ENCODE measurements at places on chromosomes 4 and X.
A peak's percentile ranks its signal among the peaks of the same experiment; 100 is the strongest.

GRCh38 chr4:2393353-2394270, 24.8 kb downstream of the ZFYVE28 start:
- DNase-seq, result peak; percentile 89

DNA sequence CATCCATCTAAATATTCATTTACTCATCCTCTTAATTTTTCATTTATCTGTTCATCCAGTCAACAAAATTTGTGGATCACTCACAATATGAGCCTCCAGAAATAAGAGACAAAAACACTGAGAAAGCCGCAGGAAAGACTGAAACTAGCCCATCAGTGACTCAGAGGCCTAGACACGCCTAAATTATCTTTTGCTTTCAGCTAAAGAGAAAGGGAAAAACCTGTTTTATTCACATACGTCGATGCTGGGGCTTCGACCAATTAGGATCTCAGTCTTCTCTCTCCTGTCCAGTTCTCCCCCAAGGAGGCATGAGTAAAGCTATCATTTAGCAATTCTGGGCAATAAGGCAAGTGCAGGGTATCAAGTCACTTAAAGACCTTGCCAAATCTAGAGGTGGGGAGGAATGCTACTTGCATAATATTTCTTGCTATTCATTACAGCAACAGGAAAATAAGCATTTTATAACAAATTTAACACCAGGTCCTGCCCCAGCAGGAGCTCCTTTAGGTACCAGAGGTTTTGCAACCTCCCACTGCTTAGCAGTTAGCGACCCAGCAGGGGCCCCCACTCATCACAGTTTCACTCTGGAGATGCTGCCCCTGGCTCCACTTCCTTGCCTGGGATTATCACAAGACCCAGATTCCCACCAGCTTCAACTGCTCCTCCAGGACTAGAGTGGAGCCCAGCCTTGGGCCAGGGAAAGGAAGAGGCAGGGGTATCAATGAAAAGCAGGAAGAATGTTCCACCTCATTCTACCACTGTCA, 30.1 kb upstream of the TMEM154 start:
- no peak for DNase-seq

- DNase-seq, result no peak
These were observed 69.8 kb downstream of the PSAPL1 start for GRCh38 chr4:7364979-7365378.

DNA sequence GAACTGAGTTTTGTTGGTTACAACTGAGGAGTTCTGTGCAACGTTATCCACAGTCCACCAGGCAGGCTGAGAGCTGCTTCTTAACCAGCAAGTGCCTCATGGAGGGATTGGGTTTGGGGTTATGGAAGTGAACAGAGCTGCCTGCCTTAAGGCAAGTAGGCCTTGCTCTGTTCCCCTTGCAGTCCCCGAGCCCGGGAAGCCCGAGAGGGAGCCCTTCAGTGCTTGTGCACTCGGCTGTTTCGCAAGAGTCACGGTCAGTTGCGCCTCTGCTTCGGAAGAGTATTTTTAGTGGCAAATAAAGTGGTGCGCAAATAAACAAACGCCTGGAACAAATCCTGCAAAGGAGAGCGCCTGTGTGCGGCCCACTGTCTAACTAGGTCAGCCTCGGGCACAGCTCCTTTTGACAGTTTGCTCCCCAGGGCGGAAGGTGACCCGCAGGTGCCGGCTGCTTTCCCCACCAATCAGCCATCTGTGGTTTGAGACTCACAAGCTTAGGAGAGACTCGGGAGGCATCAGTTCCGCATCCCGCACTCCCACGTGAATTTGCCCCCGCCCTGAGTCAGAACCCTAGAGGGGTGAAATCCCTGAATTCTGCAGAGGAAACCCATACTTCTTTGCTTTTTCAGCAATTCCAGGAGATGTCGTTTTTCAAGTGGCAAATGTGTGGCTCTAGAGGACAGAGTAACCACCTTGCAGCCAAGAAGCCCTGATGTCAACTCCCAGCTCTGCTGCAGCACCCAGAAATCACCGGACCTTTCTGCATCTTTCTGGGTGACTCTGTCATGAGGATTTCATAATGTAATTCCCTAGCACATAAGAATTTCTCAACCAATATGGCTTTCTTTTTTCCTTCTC, 56.8 kb downstream of the LGI2 start:
- no peak for DNase-seq

- DNase-seq, result peak; percentile 33
These were observed 287.4 kb downstream of the SMARCA1 start for GRCh38 chrX:129235903-129236302.

DNA sequence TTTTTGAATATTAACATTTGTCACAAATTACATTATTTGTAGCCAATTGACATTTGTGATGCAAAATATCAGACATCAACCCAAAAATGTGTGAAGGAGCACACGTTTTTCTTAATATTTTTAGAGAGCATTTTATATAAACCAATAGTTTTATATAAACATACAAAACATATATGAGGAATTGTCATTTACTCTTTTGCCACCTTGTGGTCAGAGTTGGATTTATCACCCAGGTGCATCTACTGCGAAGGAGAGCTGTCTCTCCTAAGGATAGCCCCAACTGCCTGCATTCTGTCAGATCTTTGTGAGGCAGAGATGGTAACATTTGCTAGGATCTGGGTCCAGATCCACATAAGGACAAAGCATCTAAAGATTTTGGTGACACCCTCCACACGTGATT, 2.5 kb upstream of the USP27X start:
- DNase-seq, result no peak

- DNase-seq, result no peak
These were observed 72.1 kb upstream of the PRKG2 start for GRCh38 chr4:81287101-81287500.

DNA sequence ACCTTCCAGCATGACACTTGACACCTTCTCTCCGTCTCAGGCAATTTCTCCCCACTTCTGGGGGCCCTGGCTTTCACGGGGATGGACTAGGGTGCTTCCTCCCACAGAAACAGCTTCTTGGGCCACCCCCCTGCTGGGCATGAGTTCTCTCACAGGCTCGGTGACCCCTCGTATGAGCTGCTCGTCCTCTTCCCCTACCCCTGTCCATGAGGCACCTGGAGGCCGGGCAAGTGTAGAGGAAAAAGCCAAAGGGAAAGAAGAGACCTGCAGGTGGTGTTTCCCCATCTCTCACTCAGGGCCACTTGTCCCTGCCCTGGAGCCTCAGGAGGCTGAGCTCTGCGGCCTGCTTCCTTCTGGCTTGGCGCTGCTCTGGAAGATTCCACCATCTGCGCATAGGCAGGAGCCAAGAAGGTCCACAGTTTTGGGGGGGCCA, 1.9 kb upstream of the RGS12 start:
- no peak for DNase-seq

GRCh38 chrX:1420371-1420770, 28.5 kb upstream of the SLC25A6 start:
- DNase-seq, result peak; percentile 23

DNA sequence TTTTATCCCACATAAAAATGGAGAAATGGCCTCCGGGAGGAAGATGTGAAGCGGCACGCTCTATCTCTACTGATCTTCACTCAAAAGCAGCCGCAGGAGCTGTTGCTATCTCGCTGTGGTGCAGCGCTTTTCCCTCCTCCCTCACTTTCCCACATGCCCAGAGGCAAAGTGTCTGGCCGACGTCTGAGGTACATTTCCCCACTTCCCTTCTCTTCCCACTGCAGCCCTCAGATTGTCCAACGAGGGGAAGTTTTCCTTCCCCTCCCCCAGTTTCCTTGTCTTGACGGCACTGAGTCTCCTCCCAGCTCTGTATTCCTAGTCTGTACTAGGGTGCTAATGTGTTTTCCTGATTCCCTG, 660 bp upstream of the COL25A1 start:
- DNase-seq, result no peak

- DNase-seq, result no peak
These were observed 307.5 kb upstream of the ANXA10 start for GRCh38 chr4:167784826-167785225.

DNA sequence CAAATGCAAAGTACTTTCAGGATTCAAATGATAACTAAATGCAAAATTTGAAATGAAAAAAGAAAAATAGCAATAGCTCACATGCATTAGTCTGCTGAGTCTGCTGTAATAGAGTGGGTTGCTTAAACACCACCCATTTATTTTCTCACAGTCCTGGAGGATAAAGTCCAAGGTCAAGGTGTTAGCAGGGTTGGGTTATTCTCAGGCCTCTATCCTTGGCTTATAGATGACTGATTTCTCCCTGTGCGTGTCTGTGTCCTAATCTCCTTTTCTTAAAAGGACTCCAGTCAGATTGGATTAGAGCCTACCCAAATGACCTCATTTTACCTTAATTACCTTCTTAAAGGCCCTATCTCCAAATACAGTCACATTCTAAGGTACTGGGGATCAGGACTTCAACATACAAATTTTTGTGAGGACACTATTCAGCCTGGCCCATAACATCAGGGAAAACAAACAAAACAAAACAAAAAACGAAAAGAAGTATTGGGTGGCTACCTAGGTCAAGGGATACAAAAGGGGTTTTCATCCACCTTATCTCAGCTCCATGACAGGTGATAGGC, 6.3 kb upstream of the TBL1X start:
- no peak for DNase-seq

DNA sequence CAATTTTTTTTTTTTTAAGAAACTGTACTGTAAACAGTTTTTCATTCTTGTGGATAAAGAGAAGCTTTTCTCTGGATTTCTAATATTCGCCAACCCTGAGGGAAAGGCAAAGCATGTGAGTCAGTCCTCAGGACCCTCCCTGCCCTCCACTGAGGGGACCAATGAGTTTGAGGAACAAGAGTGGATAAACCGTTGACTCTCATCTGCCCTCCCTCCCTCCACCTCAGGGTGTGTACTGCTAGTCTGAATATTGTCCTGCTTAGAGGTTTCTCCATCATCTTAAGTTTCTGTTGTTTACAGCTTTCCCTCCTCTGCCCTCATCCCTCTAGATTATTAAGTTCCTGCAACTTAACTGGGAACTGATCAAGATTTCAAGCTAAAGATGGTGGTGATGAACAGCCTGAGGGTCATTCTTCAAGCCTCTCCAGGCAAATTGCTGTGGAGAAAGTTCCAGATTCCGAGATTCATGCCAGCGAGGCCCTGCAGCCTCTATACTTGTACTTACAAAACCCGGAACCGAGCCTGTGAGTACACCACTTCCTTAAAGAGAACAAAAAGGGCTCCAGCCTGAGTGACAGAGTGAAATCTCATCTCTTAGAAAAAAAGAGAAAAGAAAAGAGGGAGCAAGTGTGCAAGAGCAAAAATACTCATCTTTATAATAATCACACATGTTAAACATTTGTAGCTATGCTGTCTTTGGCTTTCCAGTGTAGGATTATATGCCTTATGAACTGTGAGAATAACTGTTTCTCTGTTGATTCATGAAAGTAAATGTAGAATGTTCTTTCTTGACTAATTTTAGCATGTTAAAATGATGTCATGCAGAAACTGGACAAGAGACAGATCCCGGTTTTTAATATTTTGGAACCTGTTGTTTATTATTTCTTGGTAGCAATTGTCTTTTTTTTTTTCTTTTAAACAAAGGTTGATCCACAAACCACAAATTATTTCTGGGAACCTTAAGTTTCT, 11.9 kb downstream of the CA5B start:
- DNase-seq, result no peak

DNA sequence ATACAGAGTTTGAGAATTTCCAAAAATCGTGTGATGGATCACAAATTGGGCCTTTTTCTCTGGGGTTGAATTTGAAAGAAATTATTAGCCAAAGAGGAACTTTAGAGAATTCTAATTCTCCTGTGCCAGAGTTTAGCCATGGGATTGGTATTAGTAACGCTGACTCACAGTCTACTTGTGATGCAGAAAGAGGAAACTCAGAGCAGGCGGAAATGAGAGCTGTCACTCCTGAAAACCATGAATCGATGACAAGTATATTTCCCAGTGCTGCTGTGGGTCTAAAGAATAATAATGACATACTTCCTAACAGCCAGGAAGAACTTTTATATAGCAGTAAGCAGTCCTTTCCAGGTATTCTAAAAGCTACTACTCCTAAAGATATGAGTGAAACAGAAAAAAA, 64.9 kb downstream of the N4BP2 start:
- DNase-seq, result no peak

- no peak for DNase-seq
These were observed 123.9 kb upstream of the GC start for GRCh38 chr4:71907782-71908181.

DNA sequence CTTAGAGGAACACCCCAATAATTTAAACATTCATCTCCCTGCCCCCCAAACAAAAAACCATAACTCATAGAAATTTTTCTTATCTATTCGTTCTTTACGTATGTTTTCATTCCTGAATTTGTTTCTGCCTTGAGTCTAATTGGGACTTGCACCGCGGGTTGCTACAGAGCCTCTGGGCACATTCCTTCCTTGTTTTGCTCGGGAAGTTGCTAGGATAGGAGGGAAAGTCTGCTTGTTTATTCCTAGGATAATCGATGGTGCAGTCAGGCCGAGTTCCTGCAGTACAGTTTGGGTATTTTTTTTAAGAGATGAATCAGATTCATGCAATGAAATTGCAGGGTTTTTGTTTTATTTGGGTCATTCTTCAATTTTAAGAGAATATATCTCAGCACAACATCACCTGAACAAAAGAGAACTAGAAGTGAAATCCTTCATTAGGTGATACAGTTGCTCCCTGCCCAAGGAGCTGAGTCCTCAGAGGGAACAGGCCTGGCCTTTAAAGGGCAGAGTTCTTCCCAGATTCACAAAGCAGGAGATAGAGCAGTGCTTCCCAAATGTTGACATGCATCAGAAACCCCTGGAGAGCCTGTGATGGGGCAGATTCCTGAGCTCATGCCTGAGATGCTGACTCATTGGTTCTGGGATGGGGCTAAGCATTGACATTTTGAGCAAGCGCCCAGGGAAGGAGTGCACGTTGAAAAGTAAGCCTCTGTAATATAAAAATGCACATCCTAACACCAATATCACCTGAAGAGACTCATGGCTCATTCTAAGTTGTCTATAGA, 114.9 kb upstream of the FAM9B start:
- no peak for DNase-seq

DNA sequence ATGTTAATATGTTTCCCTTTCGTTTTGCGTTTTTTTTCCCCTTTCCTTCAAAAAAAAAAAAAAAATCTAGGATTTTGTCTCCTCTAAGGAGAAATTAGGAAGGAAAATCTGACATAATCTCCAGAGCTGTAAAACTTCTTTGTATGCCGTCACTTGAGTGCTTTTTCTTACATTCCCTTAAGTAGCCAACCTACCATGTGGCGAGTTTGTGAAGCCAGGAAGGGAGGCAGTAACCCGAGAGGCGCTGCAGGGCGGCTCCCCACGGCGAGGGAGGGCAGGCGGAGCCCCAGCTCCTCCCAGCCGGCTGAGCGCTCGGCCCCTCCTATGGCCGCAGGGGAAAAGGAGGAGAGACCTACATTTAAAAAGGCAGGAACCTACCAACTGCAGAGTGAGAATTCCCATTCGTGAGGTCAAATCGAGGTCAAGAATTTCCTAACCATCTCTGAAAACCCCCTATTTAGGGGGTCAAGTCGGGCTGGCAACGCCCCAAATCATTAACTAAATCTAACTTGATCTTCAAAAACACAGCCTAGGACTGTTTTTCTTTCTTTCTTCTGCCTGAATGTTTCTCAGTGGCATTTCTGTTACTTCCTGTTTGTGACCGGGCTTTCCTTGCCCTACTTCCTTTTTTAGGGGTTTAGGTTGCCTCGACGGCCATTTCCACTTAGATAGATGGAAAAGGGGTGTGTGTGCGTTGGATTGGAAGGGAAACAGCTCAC, 345.1 kb upstream of the KLF3 start:
- peak; percentile 96 for DNase-seq

GRCh38 chrX:131821945-131822622, 201.0 kb upstream of the STK26 start:
- no peak for DNase-seq

Data from right hindlimb (tissue), 1 donor.